ENCODE measurements at places on chromosomes 2 and 18.
A peak's percentile ranks its signal among the peaks of the same experiment; 100 is the strongest.

GRCh38 chr2:38064801-38065501 lies 11.0 kb downstream of the CYP1B1 start:
- DNase-seq, result no peak

- DNase-seq, result no peak
These were observed 8.6 kb upstream of the ESPNL start for GRCh38 chr2:238091436-238092060.

GRCh38 chr2:198168651-198169050 lies 364.3 kb downstream of the PLCL1 start:
- no peak for DNase-seq

DNA sequence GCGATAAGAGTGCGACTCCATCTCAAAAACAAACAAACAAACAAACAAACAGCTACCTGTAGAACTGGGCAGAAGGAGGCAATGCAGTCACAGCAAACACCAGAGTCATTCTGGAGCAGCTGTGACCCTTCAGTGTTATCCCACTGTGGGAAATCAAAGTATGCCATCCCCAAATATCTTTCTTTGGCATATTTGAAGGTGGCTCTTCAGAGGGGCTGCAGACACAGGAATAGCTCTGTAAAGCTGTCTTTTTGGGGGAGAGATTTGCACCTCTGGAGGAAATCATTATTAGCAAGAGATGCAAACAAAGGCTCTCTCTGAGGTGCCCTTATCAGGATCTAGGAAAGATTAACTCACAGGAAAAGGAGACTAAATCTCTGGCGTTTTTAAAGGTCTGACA lies 98.5 kb upstream of the XPO1 start:
- no peak for DNase-seq

DNA sequence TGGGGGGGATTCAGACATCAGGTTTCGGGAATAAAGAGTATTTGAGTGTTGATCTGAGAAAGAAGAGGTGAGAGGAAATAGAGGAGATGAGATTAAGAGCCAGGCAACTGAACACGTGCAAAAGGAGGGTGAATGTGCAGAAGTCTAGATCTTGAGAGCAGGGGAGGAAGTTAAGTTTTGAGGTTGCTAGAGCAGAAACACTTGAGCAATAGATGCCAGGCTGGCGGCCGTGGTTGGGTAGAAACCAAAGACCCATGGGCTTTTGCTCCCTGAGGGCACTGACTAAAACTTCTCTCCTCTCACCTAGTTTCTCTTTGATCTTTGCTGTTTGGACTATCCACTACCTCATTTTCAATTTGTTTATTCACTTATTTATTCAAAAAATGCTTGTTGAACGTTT lies 116.0 kb downstream of the CDC42EP3 start:
- no peak for DNase-seq

- DNase-seq, result no peak
These were observed 508.6 kb downstream of the ADCYAP1 start for GRCh38 chr18:1413323-1413675.

DNA sequence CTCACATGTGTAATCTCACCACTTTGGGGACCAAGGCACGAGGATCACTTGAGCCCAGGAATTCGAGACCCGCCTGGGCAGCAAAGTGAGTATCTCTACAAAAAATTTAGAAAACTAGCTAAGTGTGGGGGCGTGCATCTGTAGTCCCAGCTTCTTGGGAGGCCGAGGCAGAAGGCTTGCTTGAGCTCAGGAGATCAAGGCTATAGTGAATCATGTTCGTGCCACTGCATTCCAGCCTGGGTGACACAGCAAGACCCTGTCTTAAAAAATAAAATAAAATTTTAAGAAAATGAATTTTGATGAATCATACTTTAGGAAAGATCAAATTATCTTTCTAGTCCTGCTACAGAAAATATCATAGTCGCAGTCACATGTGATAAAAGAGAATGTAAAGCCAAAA lies 46.9 kb downstream of the CABYR start:
- peak; percentile 88 for DNase-seq

- peak; percentile 74 for DNase-seq
These were observed 790 bp upstream of the ACAA2 start for GRCh38 chr18:49814147-49814499.

GRCh38 chr2:57549642-57550102 lies 496.9 kb upstream of the VRK2 start:
- peak; percentile 25 for DNase-seq

DNA sequence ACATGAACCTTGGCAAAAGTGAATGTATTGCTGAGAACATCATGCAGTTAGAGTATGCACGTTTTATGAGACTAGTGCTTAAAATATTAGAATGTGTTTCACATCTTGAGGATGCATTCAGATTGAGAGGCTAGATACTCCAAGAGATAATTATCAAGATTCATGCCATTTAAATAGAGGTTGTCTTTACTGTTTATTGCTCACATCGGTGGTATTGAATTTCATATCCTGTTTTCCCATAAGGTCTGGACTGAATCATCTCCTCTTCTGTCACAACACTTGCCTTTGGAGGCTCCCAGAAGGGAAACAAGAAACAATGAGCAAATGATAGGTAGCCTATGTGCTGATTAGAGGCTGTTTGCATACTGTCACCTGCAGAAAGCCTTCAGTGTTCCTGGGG lies 83.8 kb downstream of the CLHC1 start:
- peak; percentile 91 for DNase-seq

DNA sequence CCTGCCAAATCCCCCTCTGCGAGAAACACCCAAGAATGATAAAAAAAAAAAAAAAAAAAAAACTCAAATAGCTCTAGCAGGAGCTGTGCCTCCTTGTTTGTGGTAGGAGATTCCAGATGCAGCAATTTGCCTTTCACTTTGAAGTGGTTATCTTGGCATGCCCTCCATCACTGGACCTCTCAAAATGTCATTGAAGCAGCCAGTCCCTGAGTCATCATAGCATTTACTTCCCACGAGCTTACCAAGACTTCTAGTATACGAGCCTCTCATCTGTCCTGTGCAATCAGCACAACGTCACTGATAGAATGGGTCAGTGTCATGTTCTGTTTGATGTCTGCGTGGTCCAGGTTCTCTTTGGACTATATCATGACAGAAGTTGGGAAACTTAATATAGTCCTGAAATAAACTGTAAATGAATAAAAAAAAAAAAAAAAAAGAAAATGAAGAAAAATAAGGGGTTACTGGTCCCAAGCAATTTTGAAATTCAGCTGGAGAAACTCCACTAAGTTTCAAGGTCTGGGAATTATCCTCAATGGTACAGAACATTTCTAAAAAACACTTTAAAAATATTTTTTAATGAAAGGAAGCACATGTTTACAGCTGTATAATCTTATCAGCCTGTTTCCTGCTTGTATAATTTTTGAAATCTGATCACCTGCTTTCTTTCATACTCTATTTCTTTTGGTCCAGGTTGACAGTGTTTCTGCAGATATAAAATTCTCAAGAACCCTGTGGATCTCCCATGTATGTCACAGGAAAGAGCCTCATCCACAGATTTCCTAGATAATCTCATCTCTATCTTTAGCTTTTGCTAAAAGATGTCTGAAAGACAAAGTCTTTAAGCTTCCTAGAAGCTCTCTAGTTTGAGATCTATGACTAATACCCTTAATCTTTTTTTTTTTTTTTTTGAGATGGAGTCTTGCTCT lies 74.1 kb upstream of the EHBP1 start:
- DNase-seq, result no peak

DNA sequence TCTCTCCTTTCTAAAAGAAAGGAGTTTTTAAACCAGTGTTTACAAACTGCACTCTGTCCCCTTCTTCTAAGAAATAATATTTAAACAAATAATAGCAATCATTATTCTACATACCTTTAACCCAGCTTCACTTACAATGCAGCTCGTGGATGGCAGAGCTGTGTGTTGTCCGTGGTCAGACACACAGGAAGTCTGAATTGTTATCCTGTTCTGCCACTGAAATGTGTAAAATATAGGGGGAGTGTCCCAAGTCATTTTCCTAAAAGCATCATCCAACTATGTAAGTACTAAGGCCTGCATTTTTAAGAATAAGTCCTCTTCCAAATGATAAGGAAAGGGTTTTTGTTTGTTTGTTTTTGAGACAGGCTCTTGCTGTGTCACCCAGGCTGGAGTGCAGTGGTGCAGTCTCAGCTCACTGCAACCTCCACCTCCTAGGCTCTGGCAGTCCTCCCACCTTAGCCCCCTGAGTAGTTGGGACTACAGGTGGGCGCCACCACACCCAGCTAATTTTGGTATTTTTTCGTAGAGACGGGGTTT lies 2.7 kb upstream of the PPP4R1 start:
- peak; percentile 41 for DNase-seq

GRCh38 chr18:24516261-24516660 lies 55.8 kb downstream of the HRH4 start:
- no peak for DNase-seq

GRCh38 chr2:191065785-191066184 lies 51.8 kb upstream of the STAT1 start:
- peak; percentile 13 for DNase-seq

GRCh38 chr18:50558948-50559751 lies 737 bp upstream of the MAPK4 start:
- no peak for DNase-seq

- DNase-seq, result no peak
These were observed 281.1 kb downstream of the GALR1 start for GRCh38 chr18:77530732-77531131.

DNA sequence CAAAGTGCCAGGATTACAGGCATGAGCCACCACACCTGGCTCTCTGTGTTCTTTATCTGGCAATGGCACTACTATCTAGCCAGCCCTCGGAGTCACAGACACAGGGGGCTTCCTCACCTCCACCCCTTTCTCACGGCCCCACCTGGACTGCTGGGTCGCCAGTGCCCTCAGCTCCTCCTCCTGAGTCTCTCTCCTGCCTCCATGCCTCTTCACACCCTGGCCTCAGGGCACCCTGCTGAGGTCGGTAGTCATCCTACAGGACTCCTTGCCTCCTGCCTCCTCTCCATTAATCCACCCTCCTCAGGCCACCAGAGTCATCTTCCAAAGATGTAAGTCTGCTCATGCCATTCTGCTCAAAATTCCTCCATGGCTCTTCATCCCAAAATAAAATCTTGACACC lies 8.6 kb upstream of the ASPRV1 start:
- DNase-seq, result no peak

DNA sequence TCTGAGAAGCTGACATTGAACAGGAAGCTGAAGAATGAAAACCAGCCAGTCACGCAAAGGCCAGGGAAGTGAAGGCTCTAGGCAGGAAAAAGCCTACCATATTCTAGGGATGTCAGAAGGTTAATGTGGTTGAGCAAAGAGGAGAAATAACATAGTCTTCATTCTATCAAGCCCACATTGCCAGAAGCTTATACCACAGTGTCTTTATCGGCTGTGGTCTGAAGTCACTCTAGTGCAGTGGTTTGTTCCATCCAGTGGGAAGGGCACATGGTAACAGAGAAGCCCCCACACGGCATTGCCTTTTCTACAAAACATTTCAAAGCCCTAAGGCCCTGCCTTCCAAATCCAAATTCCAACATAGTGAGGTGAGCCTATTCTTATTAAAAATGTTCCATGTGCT lies 311.3 kb downstream of the TNS1 start:
- no peak for DNase-seq

GRCh38 chr2:10892796-10893350 lies 18.9 kb upstream of the KCNF1 start:
- no peak for DNase-seq

GRCh38 chr2:74005786-74006185 lies 21.1 kb downstream of the TET3 start:
- no peak for DNase-seq

DNA sequence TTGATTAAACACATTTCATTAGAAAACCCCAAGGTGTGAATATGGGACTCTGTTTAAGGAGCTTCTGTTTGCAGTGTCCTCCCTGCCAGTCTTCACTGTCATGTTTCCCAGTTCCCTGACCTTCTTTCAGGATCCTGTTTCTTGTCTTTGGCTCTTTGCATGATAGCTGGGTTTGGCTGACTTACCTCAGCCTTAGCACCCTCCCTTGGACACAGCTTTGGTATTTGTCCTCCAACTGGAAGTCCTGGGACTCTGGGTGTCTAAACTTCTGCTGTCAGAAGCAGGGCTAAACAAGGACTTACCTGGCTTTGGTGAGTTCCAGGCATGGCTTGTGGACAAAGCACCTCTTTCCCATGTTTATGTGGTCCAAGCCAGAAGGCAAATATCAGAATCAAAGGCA lies 11.2 kb upstream of the PAIP2B start:
- no peak for DNase-seq

GRCh38 chr2:37983719-37984118 lies 58.6 kb downstream of the RMDN2 start:
- DNase-seq, result no peak

GRCh38 chr2:64792300-64792699 lies 138.6 kb upstream of the SERTAD2 start:
- peak; percentile 24 for DNase-seq

- no peak for DNase-seq
These were observed 60.5 kb downstream of the RIT2 start for GRCh38 chr18:43054815-43055519.

DNA sequence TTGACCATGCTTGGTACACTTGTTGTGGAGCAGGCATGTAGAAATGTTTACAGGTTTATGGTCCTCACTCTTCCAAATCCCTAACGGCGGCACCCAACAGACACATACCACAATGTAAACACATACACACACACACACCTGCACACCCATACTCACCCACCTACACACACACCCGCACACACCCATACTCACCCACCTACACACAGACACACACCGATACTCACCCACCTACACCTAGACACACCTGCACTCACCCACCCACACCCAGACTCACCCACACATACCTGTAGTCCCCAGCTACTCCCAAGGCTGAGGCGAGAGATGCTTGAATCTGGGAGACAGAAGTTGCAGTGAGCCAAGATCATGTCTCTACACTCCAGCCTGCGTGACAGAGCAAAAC lies 1.5 kb upstream of the RAB6D start:
- DNase-seq, result no peak

DNA sequence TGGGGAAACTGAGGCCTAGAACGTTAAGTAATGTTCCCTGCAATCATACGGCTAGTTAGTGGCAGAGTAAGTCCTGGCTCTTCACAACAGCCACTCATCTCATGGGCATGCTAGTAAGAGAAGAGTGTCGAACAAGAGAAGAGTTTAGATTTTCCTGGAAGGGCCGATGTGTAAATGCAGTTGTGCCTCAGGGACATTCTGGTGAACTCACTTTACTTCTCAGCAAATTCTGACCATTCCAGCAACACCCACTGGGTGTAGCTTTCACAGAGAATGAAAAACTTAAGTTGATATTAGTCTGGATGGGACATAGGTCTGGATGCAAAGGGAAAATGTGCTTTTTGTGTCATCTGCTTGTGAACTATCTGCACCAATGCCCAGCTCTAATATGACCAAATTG lies 23.5 kb downstream of the MRPL44 start:
- no peak for DNase-seq

- DNase-seq, result no peak
These were observed 8.0 kb downstream of the MYL12B start for GRCh38 chr18:3269914-3270299.

- DNase-seq, result no peak
These were observed 911.6 kb downstream of the TDRD15 start for GRCh38 chr2:22035361-22035830.

- DNase-seq, result no peak
These were observed 573.1 kb downstream of the TDRD15 start for GRCh38 chr2:21696900-21697299.
